A375 (cell line): ENCODE measurements at places on chromosomes 5 and 9. TPM values are rescaled to one million over a fixed set of nuclear protein-coding genes. Genes with fewer than 3 reads are reported as not detected.

Gene GLDC
- total RNA-seq: 10.4 and 15.6 TPM in 2 replicates

Gene CATSPER3
- total RNA-seq: 0.49 TPM in 1 of 2 replicates, not detected in the other

Gene BARHL1
- total RNA-seq: not detected in 2 replicates

Gene RPS14
- total RNA-seq: 3,988 and 4,239 TPM in 2 replicates

Gene ISL1
- total RNA-seq: 4.2 and 5.4 TPM in 2 replicates

Gene SH3TC2
- 37.6 and 39.3 TPM in 2 replicates for total RNA-seq

Gene IL7R
- total RNA-seq: 7.3 and 8.3 TPM in 2 replicates

Gene HRH2
- 0.05 TPM in 1 of 2 replicates, not detected in the other for total RNA-seq

Gene FAM200C
- total RNA-seq: 3.5 and 4.7 TPM in 2 replicates

Gene CD14
- 0.30 and 0.66 TPM in 2 replicates for total RNA-seq

Gene PCA3
- not detected in 2 replicates for total RNA-seq

Gene ADAMTS6
- total RNA-seq: 3.1 and 3.2 TPM in 2 replicates

Gene GZMA
- total RNA-seq: not detected in 2 replicates

Gene ADAMTS2
- 0.19 and 0.58 TPM in 2 replicates for total RNA-seq

Gene FCN2
- total RNA-seq: not detected in 2 replicates

Gene PLEKHG4B
- 0.37 and 0.83 TPM in 2 replicates for total RNA-seq

Gene ENTPD8
- total RNA-seq: 0.21 TPM in 1 of 2 replicates, not detected in the other

Gene TMEM215
- not detected in 2 replicates for total RNA-seq

Gene CCDC183
- total RNA-seq: 0.13 TPM in 1 of 2 replicates, not detected in the other

Gene KLHL3
- total RNA-seq: 2.0 and 2.8 TPM in 2 replicates

Gene PCDHB10
- 2.3 and 3.0 TPM in 2 replicates for total RNA-seq

Gene DNAJC21
- total RNA-seq: 31.6 and 37.0 TPM in 2 replicates

Gene IL33
- total RNA-seq: not detected in 2 replicates

Gene PCDHGC4
- 1.3 and 1.8 TPM in 2 replicates for total RNA-seq

Gene ACTBL2
- total RNA-seq: 0.26 and 0.56 TPM in 2 replicates

Gene OR1Q1
- total RNA-seq: not detected in 2 replicates

Gene IRX1
- total RNA-seq: 3.7 and 4.2 TPM in 2 replicates

Gene LCN1
- not detected in 2 replicates for total RNA-seq

Gene PCDHGB5
- 1.9 and 2.4 TPM in 2 replicates for total RNA-seq

Gene ARL14EPL
- 2.3 and 4.6 TPM in 2 replicates for total RNA-seq

Gene AJM1
- 3.0 and 4.7 TPM in 2 replicates for total RNA-seq

Gene DRD1
- not detected in 2 replicates for total RNA-seq

Gene PLPP7
- 8.4 and 8.9 TPM in 2 replicates for total RNA-seq

Gene DNAH5
- total RNA-seq: 0.27 and 0.30 TPM in 2 replicates

Gene CCL27
- total RNA-seq: 0.23 and 0.50 TPM in 2 replicates

Gene SNCB
- total RNA-seq: not detected in 2 replicates

Gene PCDH12
- total RNA-seq: 0.15 and 0.21 TPM in 2 replicates

Gene INSL6
- total RNA-seq: not detected in 2 replicates

Gene TNFSF15
- total RNA-seq: not detected in 2 replicates

Gene GPR150
- not detected in 2 replicates for total RNA-seq
